ENCODE measurements at places on chromosomes 6 and 20.

DNA sequence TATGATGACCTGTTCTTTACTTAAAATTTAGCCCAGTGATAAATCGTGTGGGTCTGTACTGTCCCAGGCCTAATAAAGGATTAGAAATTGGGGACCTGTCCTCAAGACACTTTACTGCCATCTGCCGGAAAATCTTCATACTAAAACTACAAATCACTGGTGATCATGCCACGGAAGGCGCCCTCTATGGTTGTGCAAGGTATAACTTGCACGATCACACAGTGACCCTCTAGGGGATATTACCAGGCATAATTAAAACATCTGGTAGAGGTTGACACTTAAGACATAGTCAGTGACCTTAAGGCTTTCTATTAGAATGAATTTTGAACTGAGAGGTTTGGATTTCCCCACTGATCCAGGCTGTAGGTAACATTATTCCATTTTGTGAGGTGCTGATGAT lies 172.6 kb downstream of the BMP2 start:
- DNase-seq = peak; percentile 2

DNA sequence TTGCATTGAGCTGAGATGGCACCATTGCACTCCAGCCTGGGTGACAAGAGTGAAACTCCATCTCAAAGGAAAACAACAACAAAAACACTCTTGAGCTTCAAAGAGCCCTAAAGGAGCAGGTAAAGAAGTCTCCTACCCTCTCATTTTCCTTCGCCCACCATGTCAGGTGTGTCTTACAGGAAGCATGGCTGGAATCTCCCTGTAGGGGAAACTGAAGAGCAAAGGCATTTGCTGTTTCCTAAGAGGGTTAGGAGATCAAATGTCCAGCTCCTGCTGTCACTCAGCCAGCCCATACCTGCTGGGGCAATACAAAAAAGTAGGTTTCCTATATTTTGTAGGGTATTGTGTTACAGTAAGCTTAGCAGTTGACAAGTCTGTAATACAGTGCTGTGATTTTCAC lies 43.3 kb downstream of the SPATA2 start:
- DNase-seq = no peak

DNA sequence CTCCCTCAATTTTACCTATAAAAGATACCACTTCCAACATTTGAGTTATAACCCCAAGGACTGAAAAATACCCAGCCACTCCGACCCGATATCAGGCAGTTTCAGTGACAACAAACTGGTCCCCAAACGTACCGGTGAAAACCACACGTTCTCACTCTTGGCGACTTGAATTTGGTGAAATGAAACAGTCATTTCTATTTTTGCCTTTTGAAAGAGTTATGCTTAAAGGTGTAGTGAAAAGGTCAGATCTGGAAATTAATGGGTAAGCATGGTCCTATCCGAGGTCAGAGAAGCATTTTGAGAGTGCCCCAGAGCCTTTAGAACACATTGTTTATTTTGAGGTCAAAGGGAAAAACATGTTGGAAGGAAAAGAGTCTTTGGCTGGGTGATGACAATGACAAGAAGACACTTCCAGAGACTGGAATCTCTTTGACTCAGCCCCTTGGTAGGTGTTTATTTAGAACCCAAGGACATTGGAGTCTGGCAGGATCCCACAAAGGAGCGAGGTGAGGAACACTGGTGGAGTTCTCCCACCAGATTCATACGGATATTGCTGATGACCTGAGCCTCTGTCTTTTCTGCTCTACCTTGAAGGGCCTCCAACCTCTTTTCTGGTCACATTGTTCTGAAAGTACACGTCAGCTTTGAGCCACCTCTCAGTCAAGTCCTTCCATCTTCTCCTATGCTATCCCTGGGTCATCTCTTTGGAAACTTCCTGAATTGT lies 235.0 kb downstream of the GMPR start:
- DNase-seq = no peak

GRCh38 chr6:11683871-11684270 lies 94.7 kb downstream of the ADTRP start:
- no peak for DNase-seq

- DNase-seq = no peak
Measured at GRCh38 chr6:12182676-12183075, 107.5 kb upstream of the EDN1 start.

DNA sequence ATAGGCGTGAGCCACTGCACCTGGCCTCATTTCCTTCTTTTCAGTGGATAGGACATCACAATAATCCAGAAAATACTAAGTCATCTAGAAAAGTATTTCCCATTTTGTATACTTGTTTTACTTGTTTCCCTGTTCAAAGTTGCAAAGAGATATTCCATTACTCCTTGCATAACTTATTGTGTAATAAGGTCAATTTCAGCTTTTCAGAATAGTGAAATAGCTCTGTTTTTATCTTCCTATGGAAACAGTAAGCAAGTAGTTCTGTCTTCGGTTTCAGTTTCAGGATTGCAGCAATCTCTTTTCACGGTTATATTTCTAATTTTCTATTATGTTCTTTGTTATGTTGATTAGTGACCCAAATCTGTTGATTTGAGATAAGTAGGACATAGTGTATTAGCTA lies 6.0 kb downstream of the STX11 start:
- no peak for DNase-seq
